ENCODE measurements at places on chromosomes 11 and 22.

DNA sequence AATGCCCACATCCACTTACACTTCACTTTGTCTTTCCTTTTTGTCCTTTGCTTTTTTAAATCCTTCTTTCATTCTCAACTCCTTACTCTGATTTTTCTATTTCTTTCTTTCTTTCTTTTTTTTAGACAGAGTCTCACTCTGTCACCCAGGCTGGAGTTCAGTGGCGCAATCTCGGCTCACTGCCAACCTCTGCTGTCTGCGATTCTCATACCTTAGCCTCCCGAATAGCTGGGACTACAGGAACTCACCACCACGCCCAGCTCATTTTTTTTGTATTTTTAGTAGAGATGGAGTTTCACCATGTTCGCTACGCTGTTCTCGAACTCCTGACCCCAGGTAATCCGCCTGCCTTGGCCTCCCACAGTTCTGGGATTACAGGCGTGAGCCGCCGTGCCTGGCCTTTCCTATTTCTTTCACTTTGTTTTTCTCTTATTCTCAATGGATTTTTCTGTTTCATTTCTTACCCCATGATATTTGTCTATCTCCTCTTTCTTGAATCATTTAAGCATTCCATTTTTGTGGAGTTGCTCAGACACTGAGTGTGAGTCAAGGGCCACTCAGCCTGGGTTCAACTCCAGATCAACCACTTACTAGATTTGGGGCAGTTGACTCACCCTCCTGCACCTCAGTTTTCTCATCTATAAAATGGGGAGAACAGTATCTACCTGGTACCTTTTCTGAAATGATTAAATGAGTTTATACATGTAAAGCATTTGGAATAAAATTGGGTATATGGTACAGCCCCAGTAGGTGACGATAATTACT is 7.6 kb downstream of the KCNJ5 start:
- DNase-seq: no peak

GRCh38 chr11:79471071-79471844 is 30.4 kb upstream of the TENM4 start:
- no peak for DNase-seq

DNA sequence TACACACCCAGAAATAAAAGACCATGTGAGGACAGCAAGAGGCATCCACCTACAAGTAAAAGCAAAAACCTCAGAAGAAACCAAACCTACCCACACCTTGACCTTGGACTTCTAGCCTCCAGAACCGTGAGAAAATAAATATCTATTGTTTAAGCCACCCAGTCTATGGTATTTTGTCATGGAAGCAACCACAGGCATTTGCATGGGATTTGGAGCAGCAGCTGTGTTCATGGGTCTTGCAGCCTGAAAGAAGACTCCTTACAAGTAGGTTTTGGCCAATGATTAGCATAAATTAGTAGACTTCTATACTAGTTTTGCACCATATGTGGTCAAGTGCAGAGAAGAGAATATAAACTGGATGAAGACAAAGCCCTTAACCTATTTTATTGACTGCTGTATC is 27.9 kb downstream of the FSHB start:
- DNase-seq: no peak

DNA sequence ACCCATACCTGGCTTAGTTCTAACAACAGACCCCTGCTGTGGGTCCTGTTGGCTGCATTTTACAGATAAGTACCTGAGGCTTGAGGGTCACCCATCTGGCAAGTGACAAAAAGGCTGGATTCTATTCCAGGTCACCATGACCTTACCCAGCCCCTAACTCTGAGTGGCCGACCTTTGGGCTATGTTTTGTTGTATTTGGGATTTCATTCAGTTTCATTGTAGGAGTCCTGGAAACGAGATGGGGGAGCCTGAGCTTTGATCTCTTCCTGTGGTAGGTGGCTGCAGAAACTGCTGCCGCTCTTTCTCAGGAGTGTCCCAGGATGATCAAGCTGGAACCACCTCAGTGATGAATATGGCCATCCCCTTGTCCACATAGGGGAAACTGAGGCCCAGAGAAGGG is 24.6 kb upstream of the YWHAH start:
- DNase-seq: no peak

DNA sequence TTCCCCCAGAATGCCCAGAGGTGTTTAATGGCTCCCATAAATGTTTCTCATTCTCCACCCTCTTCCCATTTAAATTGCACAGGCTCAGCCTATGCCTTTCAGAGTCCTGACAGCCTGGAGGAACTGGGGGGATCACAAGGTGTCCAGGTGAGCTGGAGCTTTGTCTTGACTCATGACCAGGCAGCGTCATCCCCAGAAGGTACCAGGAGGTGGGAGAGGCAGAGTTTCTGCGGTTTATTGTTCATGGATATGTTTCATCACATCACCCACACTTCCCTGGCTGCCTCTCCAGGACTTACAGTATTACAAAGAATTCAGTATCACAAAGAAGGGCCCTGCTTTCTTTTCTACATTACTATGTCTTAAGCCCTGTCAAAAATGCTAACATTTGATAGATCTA is 103.2 kb upstream of the GALNT18 start:
- DNase-seq: no peak

- DNase-seq: no peak
Measured at GRCh38 chr11:58928107-58928499, 11.2 kb upstream of the GLYATL1 start.

DNA sequence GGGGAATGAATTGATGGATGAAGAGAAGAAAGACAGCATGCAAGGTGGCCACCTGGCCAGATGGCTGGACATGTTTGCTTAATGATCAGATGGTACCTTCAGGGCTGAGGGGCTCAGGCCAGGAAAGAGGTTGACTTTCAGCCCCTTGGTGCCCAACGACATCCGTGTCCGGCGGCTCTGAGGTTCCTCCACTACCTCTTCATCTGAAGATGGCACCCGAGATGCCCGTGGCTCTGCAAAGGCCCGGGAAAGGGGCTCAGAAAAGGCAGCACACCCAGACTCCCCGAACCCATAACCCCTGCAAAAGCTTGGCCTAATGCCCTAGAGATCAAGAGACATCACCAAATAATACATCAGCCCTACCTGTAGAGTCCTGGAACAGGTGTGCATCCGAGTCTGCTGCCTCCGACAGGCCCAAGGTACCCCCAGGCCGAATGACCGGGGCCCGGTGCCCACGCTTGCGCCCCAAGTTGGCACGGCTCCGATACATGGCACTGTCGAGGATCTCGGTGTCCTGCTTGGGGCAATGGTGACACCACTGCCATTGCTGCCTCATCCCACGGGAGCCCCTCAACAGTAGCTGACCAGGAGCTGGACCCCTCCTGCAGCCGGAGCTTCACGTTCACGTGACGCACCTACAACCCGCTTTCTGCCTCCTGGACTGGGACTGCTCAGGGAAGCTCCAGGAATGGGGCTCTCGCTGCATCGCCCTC is 22.9 kb downstream of the TNKS1BP1 start:
- DNase-seq: no peak

GRCh38 chr11:75813124-75813523 is 1.9 kb upstream of the UVRAG start:
- no peak for DNase-seq

Measured in CD4-positive, alpha-beta T cell treated with Interleukin-12 subunit alpha and Interleukin-12 subunit beta, for 1 hour (primary cell).